ENCODE measurements at places on chromosomes 16 and 17. TPM values are rescaled to one million over a fixed set of nuclear protein-coding genes. Genes with fewer than 3 reads are reported as not detected.

DNA sequence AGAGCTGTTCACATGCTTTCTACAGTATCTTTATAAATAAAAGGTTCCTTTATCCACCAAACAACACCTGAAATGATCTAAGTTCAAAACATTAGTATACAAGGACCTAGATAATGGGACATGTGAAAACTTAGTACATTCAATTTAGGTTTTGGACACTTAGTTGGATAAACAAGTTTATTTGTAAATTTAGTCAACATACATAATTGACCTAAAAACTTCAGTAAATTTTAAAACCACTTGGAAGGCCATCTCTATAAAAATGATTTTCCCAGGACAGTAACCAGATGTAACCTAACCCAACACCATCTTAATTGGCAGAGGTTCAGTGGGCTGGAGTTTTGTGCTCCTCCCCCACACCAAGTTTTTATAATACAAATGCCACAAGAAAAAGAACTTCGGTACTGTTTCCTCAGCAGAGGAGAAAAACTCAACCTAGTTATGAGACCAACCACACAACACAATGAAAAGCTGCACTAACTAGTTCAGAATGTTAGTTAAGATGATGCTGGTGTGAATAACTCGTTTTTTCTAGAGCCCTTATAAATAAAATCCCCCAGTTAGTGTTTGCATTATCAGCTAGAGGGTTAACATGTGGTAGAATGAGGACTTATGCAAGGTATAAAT is 7.2 kb upstream of the UNK start:
- peak overlapping the region; percentile 86 for H3K4me3 ChIP-seq
- no peaks in the 10 kb centered on the region for H3K27me3 ChIP-seq
- H3K27ac ChIP-seq = peak overlapping the region; percentile 34
- H3K4me1 ChIP-seq = no peaks in the 10 kb centered on the region
- H3K36me3 ChIP-seq = peaks cover 54% of the 10 kb centered on the region
- DNase-seq = no peak

NRN1L gene
- total RNA-seq = not detected

GRCh38 chr17:78532922-78533640 is 44.1 kb downstream of the DNAH17 start:
- no peaks in the 10 kb centered on the region for H3K4me1 ChIP-seq
- no peaks in the 10 kb centered on the region for H3K36me3 ChIP-seq
- no peak overlapping the region for H3K27ac ChIP-seq
- no peak overlapping the region for H3K4me3 ChIP-seq
- no peak for DNase-seq

MFSD6L gene
- total RNA-seq = not detected

DNA sequence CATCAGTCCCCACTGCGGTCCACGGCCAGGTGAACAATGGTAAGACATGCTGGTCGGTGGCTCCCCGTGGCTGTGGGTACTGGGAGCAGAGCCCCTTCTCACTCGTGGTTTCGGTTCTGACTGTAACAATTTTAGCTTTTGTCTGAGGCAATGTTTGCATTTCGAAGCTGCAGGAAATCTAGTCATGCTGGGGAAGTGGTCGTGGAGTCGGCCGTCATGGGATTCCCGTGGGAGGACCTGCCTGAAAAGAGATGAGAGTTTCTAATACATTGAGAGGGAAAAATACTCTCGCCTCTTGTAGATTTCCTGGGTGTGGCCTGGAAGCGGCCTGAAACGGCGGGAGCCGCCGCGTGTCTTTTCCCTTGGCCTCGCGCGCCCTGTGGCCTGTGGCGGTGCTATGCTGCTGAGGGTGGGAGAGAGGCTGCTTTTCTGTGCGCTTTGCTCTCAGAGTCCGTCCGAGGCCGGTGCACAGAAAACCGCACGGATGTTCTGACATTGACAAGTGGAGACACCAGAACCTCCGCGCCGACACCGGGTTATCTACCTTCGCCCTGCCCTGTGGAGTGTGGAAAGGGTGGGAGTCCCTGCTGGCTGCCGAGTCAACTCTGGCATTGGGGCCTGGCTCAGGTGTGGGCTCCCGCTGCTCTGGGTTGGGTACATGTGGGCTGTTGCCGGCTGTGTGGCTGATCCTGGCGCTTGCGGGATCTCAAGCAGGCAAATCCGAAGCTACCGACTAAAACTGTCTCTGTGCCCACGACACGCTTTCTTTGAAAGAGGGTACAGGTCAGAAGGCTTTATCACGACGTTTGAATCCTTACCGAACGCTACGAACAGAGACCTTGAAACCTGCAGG is 60.8 kb downstream of the WDR45B start:
- DNase-seq = no peak
- H3K4me1 ChIP-seq = no peaks in the 10 kb centered on the region
- peaks cover 32% of the 10 kb centered on the region for H3K36me3 ChIP-seq
- H3K27me3 ChIP-seq = no peaks in the 10 kb centered on the region

Data from ascending aorta (tissue), 2 donors.